CD4-positive, alpha-beta T cell treated with Interleukin-17A for 1 hour (primary cell): ENCODE measurements at places on chromosomes 7 and 10.
A peak's percentile ranks its signal among the peaks of the same experiment; 100 is the strongest.

GRCh38 chr10:124249196-124249595 lies 155.8 kb upstream of the CHST15 start:
- DNase-seq: no peak

DNA sequence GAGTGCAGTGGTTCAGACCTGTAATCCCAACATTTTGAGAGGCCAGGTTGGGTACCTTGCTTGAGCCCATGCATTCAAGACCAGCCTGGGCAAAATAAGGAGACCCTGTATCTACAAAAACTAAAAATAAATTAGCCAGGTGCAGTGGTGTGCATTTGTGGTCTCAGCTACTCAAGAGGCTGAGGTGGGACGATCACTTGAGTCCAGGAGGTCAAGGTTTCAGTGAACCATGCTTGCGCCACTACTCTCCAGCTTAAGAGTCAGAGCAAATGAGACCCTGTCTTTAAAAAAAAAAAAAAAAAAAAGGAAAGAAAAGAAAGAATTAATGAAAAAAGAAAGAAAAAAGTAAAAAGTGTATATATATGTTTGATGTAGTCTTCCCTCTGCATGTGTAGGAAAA lies 24.7 kb downstream of the MICU1 start:
- DNase-seq: no peak

- no peak for DNase-seq
Measured at GRCh38 chr10:35903021-35903420, 260.9 kb upstream of the FZD8 start.

DNA sequence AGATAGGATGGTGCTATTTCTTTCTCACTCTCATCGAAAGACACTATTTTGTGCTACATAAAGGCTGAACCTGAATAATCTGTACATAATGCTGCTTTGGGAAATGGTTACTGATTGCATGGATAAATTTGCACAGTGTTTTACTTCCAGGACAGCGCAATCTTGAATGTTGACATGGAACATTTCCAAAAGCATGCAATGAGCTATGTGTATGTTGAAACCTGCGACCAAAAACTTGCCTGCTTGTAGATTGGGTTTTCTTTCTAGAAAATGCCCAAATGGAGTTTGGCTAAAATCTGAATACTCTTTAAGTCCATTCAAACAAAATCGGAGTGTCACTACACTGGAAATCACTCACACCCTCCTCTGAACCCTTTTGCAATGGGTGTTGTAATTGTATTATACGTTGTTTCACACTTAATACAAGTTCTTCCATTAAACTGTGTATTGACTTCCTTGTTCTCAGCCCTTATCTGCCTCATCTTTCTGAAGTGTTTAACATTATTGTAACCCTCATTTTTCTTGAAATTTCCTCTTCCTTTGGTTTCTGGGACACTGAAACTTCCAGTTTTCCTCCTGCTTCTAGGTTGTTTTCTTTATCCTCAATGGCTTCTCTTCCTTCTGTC lies 73.7 kb upstream of the CAPZA2 start:
- DNase-seq: no peak

GRCh38 chr7:153190986-153191385 lies 431.4 kb downstream of the ACTR3B start:
- no peak for DNase-seq

DNA sequence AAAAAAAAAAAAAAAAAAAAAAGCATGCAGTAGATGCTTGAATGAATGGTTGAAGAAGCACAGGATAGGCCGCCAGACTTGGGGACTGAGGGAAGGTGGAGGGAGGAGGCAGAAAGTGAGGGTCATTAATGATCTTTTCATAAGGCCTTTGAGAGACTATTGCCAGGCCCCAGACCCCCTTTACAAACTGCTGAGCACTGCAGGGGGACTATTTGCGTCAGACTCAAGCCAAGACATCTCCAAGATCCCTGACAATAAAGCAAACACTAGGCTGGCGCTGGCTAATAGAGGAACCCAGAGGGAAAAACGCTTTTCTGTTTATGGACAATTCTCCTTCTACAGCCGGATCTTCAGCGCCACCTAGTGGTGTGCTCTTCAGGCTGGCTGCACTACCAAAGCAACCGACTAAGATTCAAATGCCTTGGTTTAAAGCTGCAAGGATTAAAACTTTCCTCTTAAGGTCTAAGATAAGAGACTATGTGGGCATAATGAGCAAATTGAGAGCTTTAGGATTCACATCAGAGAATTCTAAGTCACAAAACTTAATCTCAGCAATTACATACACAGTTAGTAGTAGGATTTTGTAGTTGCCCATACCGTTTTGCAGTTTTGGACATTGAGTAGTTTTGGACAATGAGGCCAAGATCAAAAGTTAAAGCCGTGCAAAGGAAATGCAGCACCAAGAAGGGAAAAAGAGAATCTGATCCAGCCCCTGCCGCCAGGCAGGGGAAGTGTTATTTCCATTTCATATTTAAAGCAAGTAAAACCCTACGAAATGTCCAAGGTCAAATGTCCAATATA lies 17.9 kb upstream of the AGK start:
- DNase-seq: peak; percentile 58

- no peak for DNase-seq
Measured at GRCh38 chr10:113644185-113645120, 19.4 kb downstream of the NRAP start.

DNA sequence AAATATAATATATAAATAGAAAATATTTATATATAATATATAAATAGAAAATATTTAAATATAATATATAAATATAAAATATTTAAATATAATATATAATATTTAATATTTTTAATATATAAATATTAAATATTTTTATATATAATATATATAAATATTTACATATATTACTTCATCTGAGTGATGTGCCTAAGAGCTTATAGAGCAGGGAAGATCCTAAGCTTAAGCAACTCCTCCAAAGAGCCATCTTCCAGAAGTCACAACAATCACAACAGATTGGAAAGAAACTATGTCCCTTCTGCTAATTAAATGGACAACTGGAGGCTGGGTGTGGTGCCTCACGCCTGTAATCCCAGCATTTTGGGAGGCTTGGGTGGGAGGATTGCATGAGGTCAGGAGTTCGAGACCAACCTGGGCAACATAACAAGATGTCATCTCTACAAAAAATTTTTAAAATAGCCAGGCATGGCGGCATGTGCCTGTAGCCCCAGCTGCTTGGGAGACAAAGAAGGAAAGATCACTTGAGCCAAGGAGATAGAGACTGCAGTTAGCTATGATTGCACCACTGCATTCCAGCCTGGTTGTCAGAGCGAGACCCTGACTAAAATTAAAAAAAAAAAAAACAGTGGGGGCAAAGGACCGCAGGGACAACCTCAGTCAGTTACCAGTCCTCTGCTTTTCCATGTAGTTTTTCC lies 198.7 kb downstream of the SKIDA1 start:
- no peak for DNase-seq

DNA sequence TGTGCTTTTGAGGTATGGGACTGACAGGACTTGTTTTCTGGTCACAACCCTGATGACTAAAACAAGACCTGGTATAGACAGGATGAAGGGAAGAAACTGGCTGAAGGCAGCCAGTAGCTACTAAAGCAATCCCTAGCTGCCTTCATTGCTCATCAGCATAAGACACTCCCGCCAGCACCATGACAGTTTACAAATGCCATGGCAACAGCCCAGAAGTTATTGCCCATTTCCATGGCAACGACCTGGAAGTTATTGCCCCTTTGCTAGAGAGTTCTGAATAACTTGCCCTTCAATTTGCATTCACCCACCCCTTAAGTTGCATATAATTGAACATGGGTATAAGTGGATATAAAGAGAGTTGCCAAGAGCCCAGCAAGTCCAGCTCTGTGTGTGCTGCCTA lies 169.6 kb upstream of the FAM171A1 start:
- no peak for DNase-seq

GRCh38 chr10:30374353-30374752 lies 25.3 kb upstream of the MTPAP start:
- DNase-seq: no peak

DNA sequence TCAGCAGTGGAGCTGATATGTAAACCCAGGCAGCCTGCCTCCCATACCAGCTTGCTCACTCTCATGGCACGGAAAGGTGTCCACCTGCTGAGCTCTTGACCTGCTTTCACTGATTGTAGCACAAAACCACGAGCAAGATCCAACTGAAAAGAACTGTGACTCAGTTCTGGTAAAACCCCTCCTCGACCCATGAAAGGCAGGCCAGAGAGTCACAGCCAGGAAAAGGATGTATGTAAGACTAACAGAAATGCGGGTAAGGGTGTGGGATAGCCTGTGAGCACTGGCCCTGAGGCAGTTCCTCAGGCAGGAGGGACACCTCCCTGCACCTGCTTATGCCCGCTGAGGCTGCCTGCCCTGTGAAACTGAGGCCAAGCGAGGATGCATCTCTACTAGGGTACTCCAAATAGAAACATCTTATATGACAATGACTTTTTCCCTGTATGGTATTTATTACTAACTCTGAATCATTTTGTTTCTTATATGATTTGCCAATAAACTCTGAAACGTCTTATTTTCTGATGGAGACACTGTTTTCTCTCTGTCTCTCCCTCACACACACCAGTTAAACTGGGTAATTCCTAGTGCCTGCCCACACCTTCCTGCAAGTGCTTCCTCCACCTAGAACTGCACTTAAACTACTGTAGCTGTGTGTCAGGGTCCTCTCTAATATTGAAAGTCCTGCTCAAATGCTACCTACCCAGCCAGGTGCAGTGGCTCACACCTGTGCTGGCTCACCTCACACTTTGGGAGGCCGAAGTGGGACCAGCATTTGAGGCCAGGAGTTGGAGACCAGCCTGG lies 73.3 kb upstream of the GHITM start:
- no peak for DNase-seq

- DNase-seq: no peak
Measured at GRCh38 chr7:133056370-133057238, 25.3 kb downstream of the CHCHD3 start.

DNA sequence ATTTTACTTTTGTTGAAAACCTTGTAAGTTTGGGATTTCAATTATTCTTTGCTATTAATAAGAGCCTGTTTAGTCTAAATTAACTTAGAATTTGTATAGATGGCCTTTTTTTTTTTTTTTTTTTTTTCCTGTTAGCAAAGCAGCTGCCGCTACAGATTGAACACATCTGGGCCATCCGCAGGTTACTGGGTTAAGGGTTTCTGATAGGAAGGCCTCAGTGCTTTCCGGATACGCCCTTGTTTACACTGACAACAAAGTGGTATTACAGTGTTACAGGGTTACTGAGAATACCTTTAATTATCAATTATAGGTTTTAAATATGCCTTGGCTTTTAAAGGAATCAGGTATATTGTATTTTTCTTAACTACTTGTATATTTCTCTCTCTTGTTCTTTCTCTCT lies 76.8 kb downstream of the PTN start:
- DNase-seq: no peak

GRCh38 chr7:31805209-31805818 lies 118.3 kb downstream of the PPP1R17 start:
- no peak for DNase-seq

- DNase-seq: no peak
Measured at GRCh38 chr7:99098286-99098823, 45.6 kb downstream of the SMURF1 start.

DNA sequence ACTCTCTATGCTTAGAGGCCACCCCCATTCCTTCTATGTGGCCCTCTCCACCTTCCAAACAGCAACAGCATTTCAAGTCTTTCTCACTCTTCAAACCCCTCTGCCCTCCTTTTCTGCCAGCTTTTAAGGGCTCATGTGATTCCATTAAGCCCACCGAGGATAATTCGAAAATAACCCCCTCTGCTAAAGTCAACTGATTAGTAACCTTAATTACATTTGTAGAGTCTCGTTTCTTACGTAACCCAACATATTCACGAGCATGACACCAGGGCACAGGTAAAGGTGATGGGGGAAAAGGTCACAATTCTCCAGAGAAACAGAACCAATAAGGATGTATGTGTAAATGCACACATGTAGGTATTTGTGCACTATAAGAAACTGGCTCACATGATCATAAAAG lies 6.7 kb upstream of the CHST15 start:
- DNase-seq: no peak
